Suppressor macrophage treated with lipopolysaccharide for 4 hours (primary cell): ENCODE measurements at places on chromosomes 4 and X.

DNA sequence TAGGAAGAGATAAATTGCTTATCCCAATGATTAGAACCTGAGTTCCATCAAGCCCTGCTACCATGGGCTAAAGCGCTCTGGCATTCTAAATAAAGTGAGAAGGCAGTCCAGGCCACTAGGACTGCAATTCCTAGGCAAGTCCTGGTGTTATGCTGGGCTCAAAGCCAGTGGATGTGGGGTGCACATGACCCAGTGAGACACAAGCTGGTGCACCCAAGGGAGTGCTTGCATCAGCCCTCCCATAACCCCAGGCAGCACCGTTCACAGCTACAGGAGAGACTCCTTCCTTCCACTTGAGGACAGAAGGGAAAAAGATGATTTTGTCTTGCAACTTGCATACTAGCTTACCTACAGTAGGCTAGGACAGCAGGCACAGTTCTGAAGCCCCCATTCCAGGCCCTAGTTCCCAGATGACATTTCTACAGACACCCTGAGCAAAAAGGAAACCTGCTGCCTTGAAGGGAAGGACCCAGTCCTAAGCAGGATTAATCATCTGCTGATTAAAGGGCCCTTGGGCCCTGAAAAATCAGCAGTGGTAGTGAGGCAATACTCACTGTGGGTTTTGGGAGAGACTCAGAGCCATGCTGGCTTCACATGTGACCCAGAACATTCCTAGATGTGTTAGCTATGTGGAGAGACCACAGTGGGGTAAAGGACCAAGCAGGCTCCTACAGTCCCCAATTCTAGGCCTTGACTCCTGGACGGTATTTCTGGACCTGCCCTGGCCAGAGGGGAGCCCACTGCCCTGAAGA, 77.8 kb downstream of the KLHL13 start:
- no peak for DNase-seq

DNA sequence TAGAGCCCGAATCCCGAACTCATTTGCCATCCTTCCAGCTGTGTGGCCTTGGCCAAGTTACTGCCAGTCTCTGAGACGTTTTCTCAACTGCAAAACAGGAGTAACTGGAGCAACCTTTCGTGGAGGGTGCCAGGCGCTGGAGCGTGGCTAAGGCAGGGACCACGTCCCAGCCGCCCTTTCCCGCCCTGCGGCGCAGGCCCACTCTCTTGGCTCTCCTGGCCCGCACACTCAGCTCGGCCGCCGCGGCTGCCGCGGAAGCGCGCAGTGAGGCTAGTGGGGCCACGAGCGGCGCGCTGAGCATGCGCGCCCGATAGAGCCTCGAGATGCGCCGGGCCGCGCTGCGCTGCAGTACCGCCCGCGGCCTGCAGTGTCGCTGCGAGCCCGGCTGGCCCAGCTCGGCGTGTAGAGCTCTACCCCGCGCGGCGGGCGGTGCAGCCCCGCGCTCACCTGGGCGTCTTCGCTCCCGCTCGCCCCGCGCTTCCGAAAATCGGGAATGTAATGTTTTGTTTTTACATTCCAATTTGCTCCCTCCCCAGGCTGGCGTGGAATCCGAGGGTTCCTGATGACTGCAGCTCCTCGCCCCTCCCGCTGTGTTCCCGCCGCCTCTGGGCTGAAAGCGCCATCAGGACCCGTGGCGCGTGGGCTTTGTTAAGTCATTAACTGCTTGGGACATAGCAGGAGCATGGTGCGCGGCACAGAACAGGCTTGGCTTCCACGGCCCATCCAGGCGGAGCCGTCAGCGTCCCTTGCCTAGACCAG, 4.0 kb upstream of the ZNF518B start:
- peak; percentile 87 for DNase-seq

- no peak for DNase-seq
Measured at GRCh38 chr4:122232633-122233032, 80.5 kb downstream of the BLTP1 start.

DNA sequence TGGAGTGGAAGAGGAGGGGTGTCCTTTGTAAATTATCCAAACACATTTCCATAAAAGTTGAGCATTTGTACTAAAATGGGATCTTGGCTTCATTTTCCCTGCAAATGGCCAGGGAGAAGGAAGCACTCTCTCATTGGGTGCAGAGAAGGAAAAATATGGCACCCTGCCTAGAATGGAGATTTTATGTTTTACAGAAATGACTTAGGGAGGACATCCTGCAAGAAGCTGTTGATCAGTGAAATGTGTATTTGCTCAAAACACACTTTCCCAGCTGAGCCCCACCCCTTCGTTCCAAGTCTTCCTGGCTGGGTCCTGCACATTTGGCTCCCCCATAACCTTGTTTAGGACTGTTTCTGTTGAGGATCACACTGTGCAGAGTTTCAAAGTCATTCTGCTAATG, 213.5 kb upstream of the TAPT1 start:
- no peak for DNase-seq

- peak; percentile 17 for DNase-seq
Measured at GRCh38 chr4:143085224-143085623, 99.5 kb upstream of the USP38 start.

GRCh38 chrX:10906866-10907265, 204.3 kb upstream of the HCCS start:
- no peak for DNase-seq

DNA sequence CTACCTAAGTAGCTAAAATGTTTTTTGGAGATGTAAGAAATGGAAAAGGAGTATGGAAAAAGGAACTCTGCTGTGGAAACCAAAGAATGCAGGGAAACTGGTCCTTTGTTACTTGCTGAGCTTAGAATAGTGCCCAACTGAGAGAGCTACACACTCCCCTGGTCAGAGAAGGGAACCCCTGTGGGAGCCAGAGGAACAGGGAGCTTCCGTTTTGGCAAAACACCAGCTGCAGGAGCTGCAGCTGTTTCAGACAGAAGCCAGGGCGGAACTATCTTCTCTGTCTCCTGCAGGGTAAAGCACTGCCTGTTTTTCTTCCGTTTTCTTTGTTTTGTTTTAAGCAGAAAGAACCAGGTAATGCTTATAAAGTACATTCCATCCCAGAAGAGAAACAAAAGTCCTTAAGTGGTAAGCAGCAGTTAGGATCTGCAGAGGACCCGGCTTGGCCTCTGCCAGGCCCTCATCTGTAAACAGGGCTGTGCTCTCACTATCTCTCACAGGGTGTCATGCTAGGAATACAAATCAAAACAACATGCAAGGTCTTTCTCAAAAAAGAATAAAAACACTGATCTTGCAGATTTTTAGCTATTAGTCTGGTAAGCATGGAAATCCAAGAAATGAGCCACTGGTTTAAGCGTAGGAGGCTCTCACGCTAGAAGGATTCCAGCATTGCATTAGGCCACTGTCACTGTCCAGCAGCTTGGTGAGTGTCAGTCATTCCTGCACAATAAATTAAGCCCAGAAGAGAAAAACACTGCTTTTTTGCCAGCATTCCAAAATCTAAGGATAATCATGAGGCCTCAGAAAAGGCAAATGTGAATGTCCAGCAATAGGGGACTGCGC, 76.1 kb downstream of the CHST7 start:
- DNase-seq = no peak

- no peak for DNase-seq
Measured at GRCh38 chr4:54645830-54646229, 11.9 kb upstream of the KIT start.

DNA sequence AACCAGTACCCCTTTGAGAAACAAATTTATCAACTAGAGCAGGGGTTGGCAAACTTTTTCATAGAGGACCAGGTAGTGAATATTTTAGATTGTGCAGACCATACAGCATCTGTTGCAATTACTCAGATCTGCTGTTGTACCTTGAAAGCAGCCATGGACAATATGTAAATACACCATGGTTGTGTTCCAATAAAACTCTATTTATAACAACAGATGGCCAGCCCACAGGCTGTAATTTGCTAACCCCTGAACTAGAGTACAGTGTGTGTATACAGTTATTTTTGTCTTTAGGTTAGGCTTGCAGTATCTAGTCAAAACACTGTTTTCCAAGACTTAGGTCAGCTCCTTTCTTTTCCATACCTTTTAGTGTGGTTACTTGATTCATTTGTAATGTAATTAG, 54.4 kb downstream of the PHKA1 start:
- no peak for DNase-seq

DNA sequence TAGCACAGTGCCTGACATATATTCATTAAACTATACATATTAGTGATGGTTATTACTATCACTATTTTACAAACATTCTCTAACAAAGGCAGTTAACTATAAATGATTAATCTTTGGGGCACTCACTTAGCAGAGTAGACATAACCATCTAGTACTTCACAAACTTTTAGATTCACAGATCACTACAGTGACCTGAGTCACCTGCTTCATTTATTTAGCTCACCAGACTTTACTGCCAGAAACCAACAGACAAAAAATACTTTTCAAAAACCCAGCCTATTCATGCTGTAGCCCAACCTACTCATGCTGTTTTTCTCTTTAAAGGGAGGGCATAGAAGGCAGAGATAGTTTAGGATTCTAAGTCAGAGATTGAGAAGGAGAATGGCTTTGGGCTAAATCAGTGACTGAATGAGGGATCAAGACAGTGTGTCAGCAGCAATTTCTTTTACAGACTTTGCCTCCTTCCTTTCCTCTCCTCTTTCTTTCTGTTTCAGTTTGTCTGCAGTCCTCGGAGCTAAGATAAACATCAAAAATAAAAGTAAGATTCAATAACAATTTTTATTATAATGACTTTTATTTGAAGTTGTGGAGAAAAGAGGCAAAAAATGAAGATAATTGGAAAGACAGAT, 34.7 kb upstream of the PDE5A start:
- no peak for DNase-seq

GRCh38 chr4:102580463-102580842, 79.3 kb downstream of the NFKB1 start:
- DNase-seq = no peak

DNA sequence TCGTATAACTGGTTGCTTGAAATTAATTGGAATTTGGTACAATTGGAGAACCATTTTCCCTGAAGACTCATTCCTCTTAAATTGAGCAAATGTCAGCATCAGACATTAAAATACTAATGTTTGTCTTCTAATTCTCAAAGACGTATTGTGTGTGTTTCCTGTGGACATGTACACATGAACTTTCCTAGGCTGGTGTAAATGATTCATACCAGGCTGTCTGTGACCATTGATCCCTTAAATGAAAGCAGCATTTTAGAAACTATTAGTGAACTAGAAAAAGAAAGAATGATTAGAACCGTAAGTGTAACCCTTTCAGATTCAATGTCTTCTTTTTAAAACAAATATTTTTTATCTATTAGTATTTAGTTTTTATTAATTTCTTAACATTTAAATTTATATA, 332.9 kb downstream of the PPP3CA start:
- DNase-seq = no peak

- peak; percentile 17 for DNase-seq
Measured at GRCh38 chr4:68373513-68373912, 23.6 kb upstream of the YTHDC1 start.

DNA sequence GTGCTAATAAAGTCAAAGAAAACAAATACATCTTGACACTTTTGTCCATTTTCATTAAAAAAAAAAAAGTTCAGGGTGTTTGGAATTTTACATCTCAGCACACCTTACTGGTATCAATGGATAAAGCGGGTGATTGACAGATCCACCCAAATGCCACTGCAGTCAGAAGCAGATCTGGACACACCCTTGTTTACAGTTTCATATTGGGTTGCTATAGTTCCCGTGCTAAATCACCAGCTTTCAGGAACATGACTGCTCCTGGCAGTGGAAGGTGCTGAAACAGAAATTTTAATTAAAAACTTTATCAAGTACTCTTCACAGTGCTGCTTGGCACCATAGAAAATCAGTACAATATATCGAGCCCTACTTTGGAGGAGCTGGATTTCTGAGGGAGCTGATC, 116.3 kb downstream of the STOX2 start:
- DNase-seq = no peak

GRCh38 chrX:8738588-8739189, 6.8 kb upstream of the ANOS1 start:
- peak; percentile 48 for DNase-seq

DNA sequence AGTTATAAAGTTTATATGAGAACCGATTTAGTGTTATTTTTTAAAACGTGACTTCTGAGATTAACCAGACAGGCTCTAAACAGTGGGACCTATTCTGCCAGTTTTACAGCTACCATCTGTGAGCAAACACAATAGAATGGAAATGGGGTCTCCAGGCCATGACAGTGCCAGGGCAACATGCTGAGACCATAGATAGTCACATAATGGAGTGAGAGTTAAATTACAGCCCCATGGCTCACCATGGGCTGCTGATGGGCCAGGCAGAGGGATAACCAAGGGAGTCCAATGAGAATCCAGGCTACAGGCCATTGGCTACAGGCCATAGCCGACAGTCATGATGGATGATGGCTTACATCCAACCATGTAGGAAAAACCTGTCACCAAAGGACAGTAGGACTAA, 183.5 kb upstream of the NDP start:
- no peak for DNase-seq

GRCh38 chrX:22351966-22352365, 79.3 kb downstream of the CBLL2 start:
- no peak for DNase-seq

DNA sequence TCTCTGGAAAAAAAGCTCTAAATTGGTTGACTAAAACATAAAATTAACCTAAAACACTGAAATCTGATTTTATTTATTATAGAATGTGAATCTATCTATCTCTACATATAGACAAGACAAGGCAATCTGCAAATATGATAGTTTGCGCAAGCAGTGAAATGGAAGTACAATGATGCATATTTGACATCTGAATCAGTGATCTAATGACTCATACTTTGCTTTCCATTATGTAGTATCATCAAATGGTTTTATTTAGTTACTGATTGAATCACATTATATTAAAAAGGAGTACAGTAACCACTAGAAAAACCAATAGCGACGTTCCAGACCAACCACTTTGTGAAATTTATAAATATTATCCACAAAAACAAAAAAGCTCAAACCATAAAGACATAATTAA, 1969.3 kb downstream of the PCDH7 start:
- no peak for DNase-seq

DNA sequence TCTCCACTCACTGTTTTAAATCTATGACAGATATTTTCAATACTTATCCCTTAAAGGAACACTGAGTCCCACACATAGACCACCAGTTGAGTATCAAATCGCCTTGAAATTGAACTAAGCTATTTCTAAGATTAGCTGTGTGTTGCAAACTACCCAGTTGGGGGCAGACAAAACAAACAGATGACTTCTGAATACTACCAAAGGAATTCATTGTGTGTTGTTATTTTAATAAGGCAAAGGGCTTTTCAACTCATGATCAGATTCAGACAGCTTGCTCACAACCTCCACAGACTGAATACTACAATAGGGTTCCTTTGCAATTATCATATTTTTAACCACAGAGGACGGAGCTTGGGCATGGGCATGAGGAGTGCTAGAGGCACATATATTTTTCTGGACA, 283.0 kb upstream of the GPC4 start:
- DNase-seq = no peak

DNA sequence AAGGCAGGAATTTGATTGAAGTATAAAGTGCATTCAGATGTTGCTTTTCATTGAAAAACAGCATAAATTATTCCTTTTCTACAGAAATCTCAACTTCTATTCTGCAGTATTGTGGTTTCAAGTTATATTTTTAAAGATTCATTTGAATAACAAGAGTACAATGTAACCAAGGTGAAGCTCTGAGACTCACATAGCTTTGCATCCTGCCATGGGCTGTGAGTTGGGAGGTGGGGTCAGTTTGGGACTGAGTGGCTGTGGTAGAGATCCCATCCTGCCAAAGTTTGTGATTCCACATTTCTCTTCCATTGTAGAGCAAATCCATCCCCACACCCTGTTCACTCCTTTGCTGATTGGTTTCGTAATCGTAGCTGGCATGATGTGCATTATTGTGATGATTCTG, 69.2 kb downstream of the KIT start:
- DNase-seq = no peak

GRCh38 chr4:77669946-77670590, 64.4 kb downstream of the CXCL13 start:
- DNase-seq = no peak
